ENCODE measurements at places on chromosomes 12 and 14.

DNA sequence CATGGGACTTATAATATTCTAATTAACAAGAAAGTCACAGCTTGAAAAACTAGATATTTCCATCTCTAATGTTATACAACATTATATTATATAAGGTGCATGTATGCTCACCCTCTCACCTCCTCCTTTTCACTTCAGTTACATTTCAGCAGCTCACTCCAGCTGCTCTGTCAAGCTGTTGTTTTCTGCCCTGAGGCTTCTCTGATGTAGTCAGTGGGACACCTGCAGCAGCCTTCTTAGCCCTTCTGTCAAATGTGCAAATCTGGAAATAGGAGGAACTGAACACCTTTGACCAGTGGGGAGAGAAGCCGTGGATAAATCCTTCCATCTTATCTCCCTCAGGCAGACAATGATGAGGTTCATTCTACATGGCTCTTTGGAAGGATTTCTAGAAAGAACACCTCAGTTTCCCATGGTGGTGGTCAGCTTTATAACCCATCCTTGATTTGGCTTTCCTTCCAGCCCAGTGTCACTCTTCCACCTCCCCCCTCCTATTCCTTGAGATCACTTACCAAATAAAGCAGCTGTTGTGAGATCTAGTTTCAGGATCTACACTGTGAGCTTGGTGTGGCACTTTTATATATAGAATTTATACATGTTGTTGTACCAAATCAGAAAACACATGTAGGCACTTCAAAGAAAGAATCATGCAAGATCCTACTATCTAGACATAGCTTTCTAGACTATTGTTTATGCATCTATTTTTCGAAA lies 79.6 kb upstream of the STK38L start:
- no peak for DNase-seq

- no peak for DNase-seq
Measured at GRCh38 chr12:85568395-85569103, 267.7 kb downstream of the RASSF9 start.

GRCh38 chr12:4383304-4383865 lies 3.9 kb upstream of the FGF23 start:
- DNase-seq = no peak

DNA sequence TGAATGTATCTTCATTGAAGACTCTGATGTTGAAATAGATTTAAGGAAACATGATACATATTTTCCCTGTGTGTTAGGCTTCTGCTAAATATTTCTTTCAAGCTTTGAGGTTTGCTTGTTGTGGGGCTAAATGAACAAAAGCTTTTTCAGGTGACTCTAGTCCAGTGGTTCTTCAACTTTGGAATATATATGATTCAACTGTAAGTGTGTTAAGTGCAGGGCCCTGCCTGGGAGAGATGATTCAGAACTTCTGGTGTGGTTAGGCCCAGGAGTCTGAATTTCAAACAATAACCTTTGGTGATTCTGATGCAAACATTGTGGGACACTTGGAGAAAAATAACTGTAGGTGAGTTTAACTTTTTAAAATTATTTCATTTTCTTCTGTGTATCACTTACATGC lies 93.0 kb downstream of the TRHDE start:
- no peak for DNase-seq

- DNase-seq = no peak
Measured at GRCh38 chr12:82593143-82593542, 93.6 kb upstream of the TMTC2 start.

Measured in SW 1271 (cell line).